CD4-positive, alpha-beta memory T cell (primary cell): ENCODE measurements at places on chromosomes 7 and 10.
A peak's percentile ranks its signal among the peaks of the same experiment; 100 is the strongest.

- DNase-seq = no peak
Observed at GRCh38 chr10:43479275-43479674, 42.4 kb downstream of the ZNF487 start.

DNA sequence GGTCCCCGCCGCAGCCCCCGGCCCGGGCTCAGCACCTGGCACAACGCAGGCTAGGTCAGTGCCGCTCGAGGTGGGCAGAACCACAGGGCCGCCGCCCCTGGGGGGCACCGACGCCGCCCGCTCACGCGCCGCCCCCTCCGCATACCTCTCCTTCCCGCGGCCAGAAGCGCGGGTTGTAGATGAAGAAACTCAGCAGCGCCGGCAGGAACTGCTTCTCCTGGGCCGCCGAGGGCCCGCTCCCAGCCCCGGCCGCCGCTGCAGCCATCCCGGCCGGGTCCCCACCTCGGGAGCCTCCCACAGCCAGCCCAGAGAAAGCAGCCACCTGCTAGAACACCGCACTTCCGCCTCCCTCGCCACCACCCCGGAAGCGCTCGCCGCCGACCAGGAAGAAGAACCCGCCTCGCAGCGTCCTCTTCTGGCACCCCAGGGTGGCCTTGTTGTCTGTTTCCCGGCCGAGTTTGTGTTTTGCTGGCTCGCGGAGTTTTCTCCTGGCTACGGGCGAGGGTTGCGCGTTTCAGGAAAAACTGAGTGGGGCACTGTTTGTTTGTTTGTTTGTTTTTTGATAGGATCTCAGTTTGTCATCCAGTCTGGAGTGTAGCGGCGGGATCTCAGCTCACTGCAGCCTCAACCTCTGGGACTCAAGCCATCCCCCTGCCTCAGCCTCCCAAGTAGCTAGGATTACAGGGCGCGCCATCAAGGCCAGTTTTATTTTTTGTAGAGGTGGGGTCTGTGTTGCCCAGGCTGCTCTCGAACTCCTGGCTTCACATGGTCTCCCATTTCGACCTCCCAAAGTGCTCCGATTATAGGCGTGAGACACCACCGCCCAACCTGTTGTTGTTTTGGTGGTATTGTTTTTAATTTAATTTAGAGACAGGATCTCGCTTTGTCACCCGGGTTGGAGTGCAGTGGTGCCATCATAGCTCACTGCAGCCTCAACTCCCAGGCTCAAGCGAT is 17.7 kb downstream of the OCM2 start:
- DNase-seq = peak; percentile 85

DNA sequence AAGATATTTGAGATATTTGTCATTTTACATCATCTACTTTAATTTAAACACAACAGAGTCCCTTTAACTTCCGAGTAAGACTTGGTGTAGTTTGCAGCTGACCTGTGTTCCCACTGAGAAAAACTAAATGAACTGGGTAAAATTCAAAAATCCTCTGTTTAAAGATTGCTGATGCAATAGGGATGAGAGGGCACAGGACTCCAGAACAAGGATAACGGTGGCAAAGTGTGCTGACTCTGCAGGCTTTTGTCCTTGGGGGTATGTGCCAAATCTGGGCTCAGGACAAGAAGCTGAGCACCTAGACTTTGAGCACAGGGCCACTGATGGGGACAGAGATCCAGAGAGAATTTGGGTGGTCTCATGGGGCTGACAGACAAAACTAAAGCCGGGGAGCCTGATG is 156.8 kb downstream of the CCDC71L start:
- DNase-seq = no peak

DNA sequence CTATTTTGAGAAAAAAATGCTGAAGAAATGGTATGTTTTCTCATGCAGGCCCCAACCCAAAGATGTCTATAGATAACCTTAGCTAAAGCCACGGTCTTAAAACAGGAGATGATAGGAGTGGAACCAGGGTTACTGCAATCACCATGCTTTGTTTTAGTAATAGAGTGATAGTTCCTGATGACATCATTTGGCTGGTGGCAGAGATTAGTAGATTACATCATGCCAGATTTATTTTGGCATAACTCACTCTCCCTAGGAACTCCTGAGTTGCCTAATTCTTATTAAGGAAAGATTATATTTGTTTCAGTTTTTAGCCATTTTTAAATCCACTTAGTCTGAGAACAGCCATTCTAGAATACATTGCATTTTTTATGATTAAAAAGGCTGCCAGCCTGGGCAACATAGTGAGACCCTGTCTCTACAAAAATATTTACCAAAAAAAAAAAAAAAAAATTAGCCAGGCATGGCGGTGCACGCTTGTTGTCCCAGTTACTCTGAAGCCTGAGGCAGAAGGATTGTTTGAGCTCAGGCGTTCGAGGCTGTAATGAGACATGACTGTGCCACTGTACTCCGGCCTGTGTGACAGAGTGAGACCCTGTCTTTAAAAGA is 17.8 kb downstream of the ENO4 start:
- no peak for DNase-seq

DNA sequence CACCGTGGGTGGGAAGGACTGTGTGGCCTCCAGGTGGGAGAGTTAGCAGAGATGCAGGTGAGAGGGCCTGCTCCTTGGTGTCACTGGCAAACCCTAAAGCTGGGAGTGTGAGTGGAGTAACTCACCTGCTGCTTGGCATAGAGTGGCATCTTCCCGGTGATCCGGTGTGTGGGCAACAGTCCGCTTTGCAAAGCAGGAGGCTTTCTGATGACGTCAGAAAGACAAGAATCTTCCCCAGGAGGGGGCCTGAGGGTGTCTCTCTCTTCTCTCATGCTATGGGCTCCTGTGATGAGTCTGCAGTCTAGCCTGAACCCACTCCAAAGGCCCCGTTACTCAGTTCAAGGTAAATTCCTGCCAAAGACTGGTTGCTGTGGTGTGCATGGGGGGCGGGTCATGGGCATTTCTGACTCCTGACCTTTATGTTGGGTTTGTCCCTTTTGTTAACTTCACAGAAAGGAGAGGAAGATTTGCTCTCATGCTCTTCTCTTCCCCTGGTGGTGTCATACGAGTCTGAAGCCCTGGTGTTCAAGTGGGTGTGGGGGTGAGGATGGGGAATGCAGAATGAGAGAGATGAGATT is 187.9 kb downstream of the GATA3 start:
- DNase-seq = no peak

DNA sequence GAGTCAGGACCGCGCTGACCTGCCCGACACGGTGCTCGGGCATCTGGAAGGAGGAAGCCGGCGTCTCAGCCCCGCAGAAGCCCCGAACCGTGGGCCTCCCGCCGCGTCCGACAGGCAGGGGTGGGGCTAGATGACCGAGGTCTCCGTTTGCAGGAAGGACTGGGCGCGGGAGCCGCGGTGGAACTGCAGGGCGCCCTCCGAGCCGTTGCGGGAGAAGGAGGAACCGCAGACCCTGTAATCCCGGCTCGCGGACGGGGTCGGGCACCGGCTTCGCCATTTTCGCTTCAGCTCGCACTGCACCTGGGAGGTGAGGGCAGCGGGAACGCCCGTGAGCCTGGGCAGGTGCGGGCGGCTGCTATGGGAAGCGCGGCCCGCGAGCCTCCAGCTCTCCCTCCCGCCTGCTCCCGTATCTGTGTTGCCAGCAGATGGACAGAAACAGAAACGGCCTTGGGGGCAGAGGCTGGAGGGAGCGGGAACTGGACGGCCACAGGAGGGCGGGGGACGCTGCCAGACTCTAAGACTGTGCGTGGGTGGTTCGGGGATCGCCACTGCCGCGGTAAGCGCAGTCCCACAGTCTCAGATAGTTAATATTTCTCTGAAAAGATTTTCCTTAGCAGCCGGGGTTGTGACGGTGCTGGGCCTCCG is 114.1 kb downstream of the VIPR2 start:
- DNase-seq = no peak

DNA sequence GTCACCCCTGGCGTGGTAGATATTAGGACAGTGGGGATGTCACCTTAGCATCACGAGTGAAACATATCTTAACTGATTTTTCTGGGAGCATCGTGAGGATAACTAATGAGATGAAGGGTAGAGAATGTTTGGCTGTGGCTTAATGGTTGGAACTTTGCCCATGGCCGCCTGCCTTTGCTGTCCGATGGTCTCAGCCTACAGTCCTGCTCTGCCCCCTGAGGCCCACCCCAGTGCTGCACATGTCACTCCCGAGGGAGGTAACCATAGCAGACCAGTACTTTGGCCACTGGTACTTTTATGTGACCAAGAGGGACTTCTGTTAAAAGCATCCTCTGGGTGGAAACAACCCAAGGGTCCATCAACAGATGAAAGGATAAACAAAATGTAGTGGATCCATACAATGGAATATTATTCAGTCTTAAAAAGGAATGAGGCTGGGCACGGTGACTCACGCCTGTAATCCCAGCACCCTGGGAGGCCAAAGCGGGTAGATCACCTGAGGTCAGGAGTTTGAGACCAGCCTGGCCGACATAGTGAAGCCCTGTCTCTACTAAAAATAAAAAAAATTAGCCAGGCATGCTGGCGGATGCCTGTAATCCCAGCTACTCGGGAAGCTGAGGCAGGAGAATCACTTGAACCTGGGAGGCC is 58.4 kb downstream of the TACR2 start:
- DNase-seq = no peak

GRCh38 chr7:111223802-111224253 is 132.9 kb downstream of the LRRN3 start:
- DNase-seq = no peak

GRCh38 chr7:111586711-111587409 is 24.6 kb upstream of the IMMP2L start:
- no peak for DNase-seq

GRCh38 chr7:3146571-3147226 is 103.0 kb upstream of the CARD11 start:
- DNase-seq = no peak

DNA sequence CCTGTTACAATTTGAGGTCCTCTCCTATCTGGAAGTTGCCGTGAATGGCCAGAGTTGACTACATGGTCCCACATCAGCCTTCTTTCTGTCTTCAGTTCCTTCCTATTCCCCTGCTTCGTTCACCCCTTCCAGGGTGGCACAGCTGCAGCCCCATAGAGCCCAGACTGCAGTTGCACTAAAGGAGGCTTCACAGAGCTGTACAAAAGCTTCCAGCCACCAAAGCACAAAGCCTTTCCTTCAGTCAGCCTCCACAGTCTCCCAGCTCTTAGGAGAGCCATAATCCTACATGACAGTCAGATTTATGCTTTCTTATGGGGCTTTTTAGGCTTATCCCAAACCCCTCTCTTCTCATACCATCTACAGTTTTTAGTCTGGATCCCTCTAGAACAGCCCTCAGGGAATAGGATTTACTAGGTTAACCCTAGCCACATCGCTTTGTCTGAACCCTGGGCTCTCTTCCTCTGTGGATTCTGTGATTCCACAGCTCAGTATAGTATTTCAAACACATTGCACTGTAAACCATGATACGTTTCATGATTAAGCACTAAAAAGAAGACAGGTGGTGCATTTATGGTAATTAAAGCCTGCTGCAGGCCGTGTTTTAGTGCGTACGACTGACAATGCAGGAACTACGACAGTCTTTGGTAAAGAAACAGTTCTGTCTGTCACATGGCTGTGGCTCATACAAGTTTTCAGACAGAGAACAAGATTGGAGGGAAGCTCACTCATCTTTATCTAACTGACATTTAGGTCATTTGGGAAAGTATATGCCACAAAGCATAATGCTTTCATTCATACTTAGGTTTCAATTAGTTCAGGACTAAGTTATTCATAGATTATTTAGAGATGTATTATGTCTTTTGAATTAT is 208.3 kb upstream of the KMT2E start:
- DNase-seq = no peak

DNA sequence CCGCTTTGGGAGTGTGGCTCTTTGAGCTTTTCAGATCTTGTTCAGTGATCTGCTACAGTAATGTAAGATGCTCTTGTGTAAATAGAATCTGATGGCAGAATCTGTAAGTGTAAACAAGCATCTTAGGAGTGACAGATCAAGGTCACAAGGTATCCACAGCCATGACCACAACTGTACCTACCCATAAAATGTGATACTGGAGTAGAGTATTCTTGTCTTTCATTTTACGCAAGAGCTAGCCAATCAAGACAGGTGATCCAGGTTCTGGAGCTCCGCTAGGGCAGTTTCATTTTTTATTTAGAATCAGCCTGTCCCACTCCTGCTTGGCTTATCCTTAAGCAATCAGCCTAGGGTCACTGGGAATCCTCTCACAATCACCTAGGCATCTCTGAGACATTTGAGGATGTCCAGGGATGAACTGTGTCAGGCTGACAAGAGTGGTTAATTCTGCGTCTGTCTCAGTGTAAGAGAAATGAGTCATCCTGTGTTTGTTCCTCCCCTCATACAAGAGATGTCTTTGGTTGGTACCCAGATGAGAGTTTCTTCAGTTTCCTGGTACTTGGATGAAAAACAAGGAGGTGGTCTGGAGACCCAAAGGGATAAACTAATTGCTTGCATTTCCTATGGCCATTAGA is 13.6 kb downstream of the ZNF138 start:
- DNase-seq = no peak

DNA sequence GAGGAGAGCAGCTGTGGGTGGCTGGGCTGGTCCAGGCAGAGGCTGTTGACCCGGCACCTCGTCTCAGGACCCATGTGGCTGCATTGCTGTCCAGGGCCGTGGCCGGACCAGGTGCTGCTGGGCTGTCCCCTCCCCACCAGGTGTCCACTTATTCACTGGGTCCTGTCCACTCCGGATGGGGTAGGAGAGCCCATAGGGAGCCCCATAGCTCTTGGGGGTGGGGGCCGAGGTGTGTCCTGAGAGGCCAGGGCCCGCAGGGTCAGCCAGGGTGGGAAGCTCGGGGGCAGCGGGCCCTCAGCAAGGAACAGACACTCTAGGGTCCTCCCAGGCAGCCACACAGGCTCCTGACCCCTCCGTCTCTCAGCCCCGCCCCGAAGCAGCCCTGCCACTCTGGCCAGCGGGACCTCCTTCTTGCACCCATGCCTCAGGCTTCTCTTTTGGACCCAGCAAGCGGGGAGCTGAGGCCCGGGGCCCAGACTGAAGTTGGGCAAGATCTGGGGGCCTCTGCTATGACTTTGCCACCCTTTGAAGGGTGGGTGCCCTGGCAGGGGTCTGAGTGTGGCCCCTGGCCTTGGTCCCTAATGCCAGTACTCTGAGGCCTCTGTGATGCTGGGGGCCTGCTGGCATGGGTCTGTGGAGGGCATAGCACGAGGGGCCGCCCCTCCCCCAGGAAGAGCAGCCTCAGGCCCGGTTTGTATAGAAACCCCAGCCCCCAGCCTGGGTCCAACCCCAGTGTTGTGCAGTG is 86.4 kb downstream of the NKX6-2 start:
- no peak for DNase-seq

- DNase-seq = no peak
Observed at GRCh38 chr10:103096130-103096529, 96.9 kb downstream of the NT5C2 start.

GRCh38 chr10:96685306-96685705 is 35.0 kb downstream of the PIK3AP1 start:
- DNase-seq = no peak
